Naive thymus-derived CD4-positive, alpha-beta T cell (primary cell): ENCODE measurements at places on chromosomes 1 and 21.

- DNase-seq = no peak
Observed at GRCh38 chr1:114314576-114314975, 160.9 kb upstream of the SYT6 start.

GRCh38 chr1:178126741-178127185, 32.9 kb downstream of the RASAL2 start:
- DNase-seq = no peak

DNA sequence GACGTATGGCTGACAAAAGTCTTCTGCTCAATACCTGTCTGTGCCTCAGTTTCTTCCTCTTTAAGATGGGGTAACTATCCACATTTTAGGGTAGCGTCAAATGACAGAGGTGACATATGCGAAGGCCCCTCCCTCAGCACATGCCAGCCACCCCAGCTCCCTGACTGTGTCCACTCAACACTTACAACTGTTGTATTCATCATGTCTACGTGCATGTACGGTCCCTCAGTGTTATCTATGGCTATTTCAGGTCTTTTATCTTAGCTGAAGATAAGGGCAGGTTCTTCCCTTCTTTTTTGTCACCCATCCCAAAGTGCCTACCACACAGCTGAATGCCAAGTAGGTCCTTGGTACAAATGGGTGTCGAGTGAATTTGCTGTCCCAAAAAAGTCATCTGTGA, 8.3 kb upstream of the C1orf198 start:
- no peak for DNase-seq

- DNase-seq = no peak
Observed at GRCh38 chr1:234986750-234987414, 141.8 kb downstream of the TOMM20 start.

- DNase-seq = no peak
Observed at GRCh38 chr1:27885114-27885528, 12.8 kb downstream of the THEMIS2 start.
